ENCODE measurements at places on chromosomes 6 and 20. TPM values are rescaled to one million over a fixed set of nuclear protein-coding genes. Genes with fewer than 3 reads are reported as not detected.

The CUL7 gene
- total RNA-seq, result 12.7 TPM

The OXT gene
- total RNA-seq, result not detected

The IL20RA gene
- not detected for total RNA-seq

The ABHD16B gene
- total RNA-seq, result not detected

The CCDC170 gene
- 0.56 TPM for total RNA-seq

The LINC00237 gene
- not detected for total RNA-seq

The TSHZ2 gene
- 78.8 TPM for total RNA-seq

The CLPSL2 gene
- total RNA-seq, result not detected

The AVP gene
- not detected for total RNA-seq

The EYS gene
- 0.13 TPM for total RNA-seq

The RSPH4A gene
- 0.73 TPM for total RNA-seq

The MEP1A gene
- not detected for total RNA-seq

The SMPDL3A gene
- 0.32 TPM for total RNA-seq

The CABLES2 gene
- total RNA-seq, result 4.3 TPM

The RRAGD gene
- 12.1 TPM for total RNA-seq

The SLC35D3 gene
- total RNA-seq, result 0.16 TPM

The TTLL9 gene
- total RNA-seq, result not detected

The CAPN11 gene
- 0.66 TPM for total RNA-seq

The TAGAP gene
- 195 TPM for total RNA-seq

The NRSN1 gene
- total RNA-seq, result not detected

The HUS1B gene
- total RNA-seq, result 2.8 TPM

The BAK1 gene
- 75.3 TPM for total RNA-seq

The PTGIS gene
- not detected for total RNA-seq

The ELOVL2 gene
- not detected for total RNA-seq

The KIF13A gene
- 0.97 TPM for total RNA-seq

The GRM1 gene
- not detected for total RNA-seq

The OPRL1 gene
- 1.1 TPM for total RNA-seq

The LY6G5C gene
- 3.1 TPM for total RNA-seq

The FRK gene
- total RNA-seq, result 0.05 TPM

The FYN gene
- total RNA-seq, result 660 TPM

The HTR1B gene
- not detected for total RNA-seq

The BFSP1 gene
- not detected for total RNA-seq

The SYTL3 gene
- total RNA-seq, result 31.1 TPM

The FNDC11 gene
- total RNA-seq, result 0.32 TPM

The TOX2 gene
- total RNA-seq, result 0.96 TPM

The PRKN gene
- total RNA-seq, result 8.7 TPM

The FILIP1 gene
- 0.08 TPM for total RNA-seq

The RGS17 gene
- not detected for total RNA-seq

The LPA gene
- not detected for total RNA-seq

The RIPOR2 gene
- total RNA-seq, result 576 TPM

The NKX2-2 gene
- total RNA-seq, result not detected

The PROKR2 gene
- total RNA-seq, result not detected
